ENCODE measurements at places on chromosomes 2 and 18.

GRCh38 chr2:29544917-29545316 lies 376.5 kb downstream of the ALK start:
- DNase-seq, result no peak

DNA sequence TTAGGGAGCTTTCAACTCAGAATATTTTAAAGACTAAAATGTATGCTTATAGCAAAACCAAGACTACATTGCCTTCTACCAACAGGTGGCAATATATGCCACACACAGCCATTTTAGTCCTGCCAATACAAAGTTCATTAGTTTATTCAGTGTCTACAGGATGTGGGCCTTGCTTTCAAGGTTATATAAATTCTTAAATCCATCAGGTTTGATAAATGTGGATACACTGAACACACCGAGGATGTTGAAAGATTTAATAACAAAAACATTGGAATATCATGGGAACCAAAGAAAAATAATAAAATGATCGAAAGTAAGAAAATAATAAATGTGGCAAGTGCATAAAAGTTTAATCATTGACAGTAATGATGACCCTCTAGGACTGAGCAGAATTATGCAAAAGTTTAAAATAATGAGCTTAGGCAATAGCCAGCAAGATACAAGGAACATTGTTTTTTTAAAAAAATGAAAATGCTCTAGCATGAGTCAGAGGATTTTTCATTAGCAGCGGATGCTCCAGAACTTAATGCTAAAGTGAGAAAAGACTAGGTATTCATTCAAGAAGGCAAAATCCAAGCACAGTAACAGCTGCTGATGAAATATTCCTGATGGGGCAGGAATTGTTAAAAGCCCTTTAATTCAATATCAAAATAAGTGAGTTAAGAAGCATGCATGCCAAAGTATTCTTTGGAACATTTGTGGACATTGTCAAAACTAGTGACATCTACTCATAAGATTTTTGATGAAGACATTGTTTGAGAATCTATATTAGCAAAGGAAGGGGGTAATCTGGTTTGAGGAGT lies 14.2 kb downstream of the SCN9A start:
- no peak for DNase-seq

DNA sequence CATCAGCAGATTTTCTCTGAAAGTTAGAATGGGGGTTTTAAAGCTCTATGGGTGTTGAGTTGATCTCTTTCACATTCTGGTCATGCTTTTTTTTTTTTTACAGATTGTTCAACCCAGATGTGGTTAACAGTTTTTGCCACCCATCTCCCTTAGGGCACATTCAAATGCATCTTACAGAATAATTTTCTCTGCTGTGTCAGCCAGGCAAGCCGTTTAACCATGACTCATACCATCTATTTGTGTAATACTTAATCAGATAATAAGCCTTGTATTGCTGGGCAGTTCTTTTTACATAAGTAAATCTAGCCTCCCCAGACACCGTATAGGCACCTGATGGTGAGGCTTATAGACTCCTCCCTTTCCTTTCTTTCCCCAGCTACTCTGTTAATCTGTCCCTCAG lies 62.0 kb downstream of the TGIF1 start:
- no peak for DNase-seq

DNA sequence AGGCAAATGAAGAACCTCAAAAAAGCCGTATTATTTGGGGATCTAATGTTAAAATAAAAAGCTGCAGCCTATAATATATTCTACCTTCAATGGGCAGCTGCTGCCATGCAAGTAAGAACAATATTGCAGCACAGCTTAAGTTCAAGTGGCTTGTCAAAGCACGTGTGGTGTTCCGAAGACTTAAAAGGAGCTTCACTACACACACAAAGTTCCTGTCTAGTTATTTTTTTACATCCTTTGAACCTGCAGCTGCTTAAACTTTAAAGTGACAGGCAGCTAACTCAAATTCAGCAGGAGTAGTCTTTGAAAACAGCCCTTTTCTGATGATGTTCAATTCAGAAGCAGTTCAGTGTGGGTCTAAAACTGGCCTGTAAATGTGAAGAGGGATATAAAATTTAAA lies 85.8 kb upstream of the XIRP2 start:
- DNase-seq, result no peak

DNA sequence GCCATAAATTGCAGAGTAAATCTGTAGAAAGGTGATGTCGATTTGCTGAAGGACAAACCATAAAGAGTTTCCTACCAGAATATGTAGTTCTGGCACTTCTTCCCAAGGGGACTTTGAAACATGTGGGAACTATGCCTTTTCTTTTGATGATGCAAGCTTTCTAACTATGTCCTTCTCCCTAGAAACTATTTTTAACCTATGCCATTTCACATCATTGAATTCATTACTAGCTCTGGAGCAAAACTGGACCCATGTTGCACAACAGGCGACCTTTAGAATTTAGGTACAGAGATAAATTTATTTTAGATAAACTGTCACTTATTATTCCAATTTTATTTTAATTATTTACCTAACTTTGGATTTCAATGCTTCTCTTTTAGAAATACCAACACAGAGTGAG lies 186.5 kb downstream of the CCDC102B start:
- DNase-seq, result no peak

- no peak for DNase-seq
Observed at GRCh38 chr2:206801418-206802189, 36.2 kb downstream of the FASTKD2 start.

DNA sequence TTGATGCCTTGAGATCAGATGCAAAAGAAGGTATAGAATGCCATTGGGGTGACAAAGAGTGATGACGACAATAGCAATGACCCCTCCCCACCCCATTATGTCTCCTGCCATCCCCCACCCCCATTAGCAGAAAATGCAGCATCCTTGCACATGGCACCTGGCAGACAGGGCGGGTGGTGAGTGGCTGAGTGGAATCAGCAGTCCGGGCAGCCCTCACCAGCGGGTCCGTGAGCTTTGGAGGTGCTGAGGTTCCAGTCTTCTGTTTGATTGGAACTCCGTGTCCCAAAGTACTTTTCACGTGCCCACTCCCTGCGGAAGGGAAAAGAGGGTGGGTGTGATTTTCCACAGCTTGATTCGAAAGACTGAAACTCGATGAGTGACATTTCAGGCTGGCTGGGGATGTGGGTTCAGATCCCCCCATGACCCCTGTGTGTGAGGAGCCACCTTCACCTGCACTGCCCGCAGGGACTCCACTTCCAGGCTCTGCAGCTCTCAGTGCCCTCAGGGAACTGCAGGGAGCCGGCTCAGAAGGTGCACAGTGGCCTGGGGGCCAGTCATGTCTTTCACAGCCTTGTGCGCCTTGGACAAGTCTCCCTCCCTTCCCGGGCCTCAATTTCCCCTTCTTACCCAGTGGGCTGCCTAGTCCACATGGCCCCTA lies 130.9 kb downstream of the GLI2 start:
- DNase-seq, result no peak

- no peak for DNase-seq
Observed at GRCh38 chr2:133531382-133531781, 36.9 kb downstream of the NCKAP5 start.

DNA sequence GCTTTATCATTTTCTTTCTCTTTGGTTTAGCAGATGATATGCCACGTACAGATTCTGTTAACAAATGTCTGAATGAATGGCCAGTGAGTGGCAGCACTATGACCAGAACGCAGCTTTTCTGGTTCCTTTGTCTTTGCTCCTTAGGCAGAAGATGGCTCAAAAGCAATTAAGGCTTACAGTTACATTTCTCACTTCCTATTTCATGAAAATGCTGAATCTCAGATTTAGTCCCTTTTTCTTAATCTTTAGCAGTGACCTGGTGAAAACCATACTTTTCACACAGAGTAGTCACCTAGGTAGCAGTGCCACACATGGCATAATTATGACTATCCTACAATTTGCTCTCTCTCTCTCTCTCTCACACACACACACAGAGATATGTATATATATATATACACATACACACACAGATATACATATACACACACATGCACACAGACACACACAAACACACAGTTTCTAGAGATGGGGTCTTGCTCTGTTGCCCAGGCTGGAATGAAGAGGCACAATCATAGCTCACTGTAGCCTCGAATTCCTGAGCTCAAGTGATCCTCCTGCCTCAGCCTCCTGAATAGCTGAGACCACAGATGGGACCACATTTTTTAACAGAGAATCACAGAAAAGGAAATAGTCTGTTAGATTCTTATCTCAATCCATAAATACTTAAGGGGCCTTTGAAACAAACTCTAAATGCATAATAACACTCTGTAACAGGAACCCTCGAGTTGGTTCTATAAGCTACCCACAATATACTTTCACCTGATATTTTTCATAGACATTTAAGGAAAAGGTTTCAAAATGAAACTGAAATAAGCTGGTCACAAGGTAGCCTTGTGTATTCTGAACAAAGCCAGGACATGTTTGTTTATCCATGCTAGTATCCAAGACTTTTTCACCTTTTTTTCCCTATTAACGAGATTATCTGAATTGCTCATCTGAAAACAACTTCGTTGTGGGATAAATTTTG lies 11.6 kb downstream of the PDE6D start:
- DNase-seq, result no peak

DNA sequence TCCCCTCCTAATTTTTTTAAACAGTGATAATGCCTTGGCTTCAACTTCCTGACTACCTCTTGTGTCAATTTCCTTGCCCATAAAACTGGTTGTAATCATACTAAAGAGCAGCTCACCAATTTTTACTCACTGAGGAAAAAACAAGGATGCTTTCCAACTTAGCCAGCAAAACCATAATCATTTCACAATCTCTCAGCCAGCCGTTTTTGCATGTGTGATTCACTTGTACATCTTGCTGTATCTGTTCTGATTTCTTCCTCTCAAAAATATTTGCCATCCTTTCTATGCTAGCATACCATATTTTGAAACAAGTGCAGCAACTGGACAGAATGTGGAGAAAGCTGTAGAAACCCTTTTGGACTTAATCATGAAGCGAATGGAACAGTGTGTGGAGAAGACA lies 60.7 kb downstream of the RAB27B start:
- DNase-seq, result no peak

DNA sequence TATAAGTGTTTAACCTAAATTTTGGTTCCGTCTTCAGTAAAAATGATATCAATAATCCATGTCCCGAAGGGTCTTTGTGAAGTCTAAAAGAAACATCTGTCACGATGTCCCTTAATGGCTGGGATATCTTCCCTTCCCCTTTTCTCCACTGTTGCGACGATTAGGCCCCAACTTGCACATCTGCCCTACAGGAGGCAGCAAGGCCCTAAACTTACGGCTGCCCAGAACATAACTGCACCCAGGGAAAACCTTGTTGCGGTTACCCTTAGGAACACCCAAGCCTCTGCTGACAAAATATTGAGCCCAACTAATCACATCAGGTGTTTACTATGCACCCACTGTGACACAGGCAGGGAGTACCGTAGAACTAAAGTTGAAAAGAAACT lies 1.3 kb upstream of the SMAD2 start:
- DNase-seq, result no peak

DNA sequence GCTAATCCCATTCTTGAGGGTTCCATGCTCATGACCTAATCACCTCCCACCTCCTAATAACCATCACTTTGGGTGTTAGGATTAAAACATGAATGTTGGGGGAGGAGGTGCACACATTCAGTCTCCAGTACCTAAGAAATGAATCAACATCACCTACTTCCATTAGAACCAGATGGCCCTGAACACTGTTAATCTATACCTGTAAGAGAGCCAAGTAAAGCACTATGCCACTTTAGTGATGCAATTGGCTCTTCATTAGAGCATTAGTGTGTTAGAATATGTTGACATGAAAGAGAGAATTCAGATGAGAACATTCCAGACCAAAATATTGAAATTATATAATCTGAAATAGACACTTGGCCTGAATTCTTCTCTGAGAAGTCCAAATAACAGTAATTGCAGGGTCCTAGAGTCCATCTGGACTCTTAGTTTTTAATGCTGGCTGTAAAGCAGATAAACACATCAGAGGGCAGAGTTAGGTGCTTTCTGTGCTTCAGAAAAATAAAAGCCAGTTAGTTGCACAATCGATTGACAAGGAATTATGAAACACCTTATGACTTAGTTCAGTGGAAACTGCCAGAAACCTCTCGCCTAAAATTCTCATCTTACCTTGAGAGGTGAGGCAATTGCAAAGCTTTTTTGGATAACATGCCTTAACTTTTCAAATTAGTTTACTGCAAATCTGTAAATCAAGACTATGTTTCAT lies 923.7 kb downstream of the SLC4A3 start:
- DNase-seq, result no peak

DNA sequence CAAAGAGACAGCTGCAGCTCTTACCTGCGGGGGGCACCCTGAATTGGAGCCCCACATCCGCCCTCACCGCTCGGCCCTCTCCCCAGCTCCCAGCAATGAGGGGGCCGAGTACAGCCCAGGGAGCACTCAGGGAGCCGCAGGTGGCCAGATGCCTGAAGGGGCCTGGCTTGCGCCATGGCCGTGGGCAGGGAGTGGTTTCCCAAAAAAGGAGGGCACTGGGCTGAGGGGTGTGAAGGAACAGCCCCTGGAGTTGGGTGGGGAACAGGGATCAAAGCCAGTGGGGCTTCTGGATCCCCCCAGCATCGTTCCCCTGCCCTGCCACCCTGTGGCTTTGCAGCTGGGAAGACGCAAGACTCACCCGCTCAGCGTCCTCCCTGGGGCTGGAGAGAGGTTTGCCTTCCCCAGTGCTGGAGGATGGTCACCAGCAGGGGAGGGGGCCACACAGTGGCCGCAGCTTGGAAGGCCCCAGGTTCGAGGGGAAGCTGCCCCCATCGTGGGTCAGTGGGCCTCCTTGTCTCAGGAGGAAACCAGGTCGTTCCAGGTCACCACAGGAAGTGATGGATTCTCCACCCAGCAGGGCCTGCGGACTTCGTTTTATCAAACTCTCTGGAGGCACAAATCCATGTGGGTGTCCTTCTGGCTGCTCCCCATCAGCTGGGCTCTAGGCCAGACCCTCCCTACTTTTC lies 68.2 kb upstream of the HPCAL1 start:
- no peak for DNase-seq

DNA sequence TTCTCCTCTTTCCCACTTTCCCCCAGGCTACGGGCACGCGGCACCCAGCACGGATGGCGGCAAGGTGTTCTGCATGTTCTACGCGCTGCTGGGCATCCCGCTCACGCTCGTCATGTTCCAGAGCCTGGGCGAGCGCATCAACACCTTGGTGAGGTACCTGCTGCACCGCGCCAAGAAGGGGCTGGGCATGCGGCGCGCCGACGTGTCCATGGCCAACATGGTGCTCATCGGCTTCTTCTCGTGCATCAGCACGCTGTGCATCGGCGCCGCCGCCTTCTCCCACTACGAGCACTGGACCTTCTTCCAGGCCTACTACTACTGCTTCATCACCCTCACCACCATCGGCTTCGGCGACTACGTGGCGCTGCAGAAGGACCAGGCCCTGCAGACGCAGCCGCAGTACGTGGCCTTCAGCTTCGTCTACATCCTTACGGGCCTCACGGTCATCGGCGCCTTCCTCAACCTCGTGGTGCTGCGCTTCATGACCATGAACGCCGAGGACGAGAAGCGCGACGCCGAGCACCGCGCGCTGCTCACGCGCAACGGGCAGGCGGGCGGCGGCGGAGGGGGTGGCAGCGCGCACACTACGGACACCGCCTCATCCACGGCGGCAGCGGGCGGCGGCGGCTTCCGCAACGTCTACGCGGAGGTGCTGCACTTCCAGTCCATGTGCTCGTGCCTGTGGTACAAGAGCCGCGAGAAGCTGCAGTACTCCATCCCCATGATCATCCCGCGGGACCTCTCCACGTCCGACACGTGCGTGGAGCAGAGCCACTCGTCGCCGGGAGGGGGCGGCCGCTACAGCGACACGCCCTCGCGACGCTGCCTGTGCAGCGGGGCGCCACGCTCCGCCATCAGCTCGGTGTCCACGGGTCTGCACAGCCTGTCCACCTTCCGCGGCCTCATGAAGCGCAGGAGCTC lies 35.4 kb downstream of the KCNK3 start:
- no peak for DNase-seq

- DNase-seq, result no peak
Observed at GRCh38 chr2:47091118-47091517, 64.0 kb downstream of the STPG4 start.

- DNase-seq, result no peak
Observed at GRCh38 chr2:133270550-133270949, 297.7 kb downstream of the NCKAP5 start.

Data from activated T-helper 1 cell treated with anti-CD3 and anti-CD28 coated beads, Interleukin-12 subunit alpha, Interleukin-12 subunit beta, Interleukin-2, Interleukin-4 antibody, amounts not matched to agents 30 ng/mL and 10 ng/mL and 1 ng/mL, durations not matched to agents 14 hours and 24 hours and 36 hours (primary cell).